ENCODE measurements at places on chromosomes 16 and 17.

GRCh38 chr17:78132084-78132676 lies 1.6 kb downstream of the TMC8 start:
- DNase-seq: no peak

GRCh38 chr17:61363601-61364462 lies 35.8 kb upstream of the TBX2 start:
- DNase-seq: no peak

DNA sequence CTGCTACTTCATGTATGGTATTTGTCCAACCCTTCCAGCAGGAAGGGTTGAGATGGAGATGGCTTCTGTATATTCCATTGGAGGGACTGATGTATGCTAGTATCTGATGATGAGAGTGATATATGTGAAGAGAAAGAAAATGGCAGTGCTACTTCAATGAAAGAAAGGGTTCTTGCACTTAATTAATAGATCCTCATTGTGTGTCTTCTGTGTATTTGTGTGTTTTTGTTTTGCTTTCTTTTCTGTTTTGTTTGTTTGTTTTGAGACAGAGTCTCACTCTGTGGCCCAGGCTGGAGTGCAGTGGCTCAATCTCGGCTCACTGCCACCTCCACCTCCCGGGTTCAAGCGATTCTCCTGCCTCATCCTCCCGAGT lies 61.2 kb upstream of the CRYM start:
- DNase-seq: no peak

DNA sequence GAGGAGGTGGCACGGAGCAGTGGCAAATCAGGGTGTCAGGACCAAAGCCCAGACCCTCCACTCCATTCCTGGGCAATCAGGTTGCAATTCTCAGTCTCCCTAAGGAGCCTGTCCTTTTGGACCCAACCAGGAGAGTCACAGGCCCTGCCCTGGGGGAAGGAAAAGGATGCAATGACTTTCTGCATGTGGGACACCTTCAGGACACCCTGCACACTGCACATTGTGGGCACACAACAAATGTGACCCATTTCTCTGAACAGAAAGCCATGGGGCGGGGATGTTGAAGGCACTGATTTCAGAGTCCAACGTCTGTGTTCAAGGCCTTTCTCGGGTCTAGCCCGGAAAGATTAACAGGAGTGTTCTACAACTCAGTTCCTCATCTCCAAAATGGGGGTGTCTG lies 286.2 kb upstream of the FOXF1 start:
- DNase-seq: no peak

- peak; percentile 86 for DNase-seq
Observed at GRCh38 chr17:17666111-17666714, 15.0 kb upstream of the RAI1 start.

- DNase-seq: no peak
Observed at GRCh38 chr17:81960130-81960958, 643 bp downstream of the NOTUM start.

DNA sequence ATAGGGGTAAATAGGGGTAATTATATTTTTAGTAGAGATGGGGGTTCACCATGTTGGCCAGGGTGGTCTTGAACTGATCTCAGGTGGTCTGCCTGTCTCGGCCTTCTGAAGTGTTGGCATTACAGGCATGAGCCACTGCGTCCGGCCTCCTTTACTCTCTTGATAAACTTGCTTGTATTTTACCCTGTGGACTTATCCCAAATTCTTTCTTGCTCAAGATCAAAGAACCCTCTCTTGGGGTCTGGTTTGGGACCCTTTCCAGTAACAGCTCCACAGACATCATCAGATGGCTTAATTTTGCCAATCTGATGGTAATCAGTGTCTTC lies 5.6 kb upstream of the C1QTNF1 start:
- no peak for DNase-seq

- DNase-seq: no peak
Observed at GRCh38 chr17:56636265-56636664, 42.8 kb downstream of the NOG start.

GRCh38 chr17:67281743-67282142 lies 36.7 kb upstream of the HELZ start:
- no peak for DNase-seq

DNA sequence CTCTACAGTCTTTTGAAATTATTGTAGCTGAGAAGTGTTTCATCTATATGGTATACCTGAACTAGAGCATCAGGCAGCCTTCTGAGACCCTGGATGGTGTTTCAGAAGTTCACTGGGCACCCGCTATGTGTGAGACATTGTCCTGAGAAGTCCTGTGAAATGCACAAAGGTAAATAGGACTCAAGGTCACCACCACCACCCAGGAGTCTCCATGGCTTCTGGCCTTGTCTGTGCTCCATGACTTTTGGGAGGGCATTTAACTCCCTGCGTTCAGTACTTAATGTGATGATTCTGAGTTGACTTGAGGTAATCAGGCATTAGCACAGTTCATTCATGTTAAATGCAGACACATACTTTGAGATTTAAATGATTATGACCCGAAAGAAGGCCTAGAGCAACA lies 1.1 kb downstream of the MLYCD start:
- DNase-seq: no peak

GRCh38 chr17:34203018-34203638 lies 52.0 kb upstream of the CCL2 start:
- no peak for DNase-seq

DNA sequence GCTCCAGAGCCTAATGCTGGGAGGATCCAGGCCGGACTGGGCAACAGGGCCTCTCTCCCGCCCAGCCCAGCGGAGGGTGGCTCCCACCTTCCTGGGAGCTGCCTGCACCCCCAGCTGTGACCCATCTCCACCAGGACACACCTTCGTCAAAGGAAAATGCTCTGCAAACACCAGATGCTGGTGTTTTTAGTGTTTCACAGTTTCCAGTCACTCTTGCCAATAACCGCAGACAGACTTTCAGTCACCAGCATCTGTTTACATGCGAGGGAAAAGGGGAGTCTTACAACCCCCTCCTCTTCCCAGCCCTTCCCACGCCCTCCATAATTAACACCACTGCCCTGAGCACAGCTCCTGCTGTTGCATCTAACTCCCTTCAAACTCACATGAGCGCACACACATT lies 25.3 kb downstream of the KLHDC4 start:
- no peak for DNase-seq

GRCh38 chr17:79340333-79341221 lies 266.0 kb downstream of the ENGASE start:
- no peak for DNase-seq

- DNase-seq: no peak
Observed at GRCh38 chr16:88047462-88047861, 96.2 kb downstream of the BANP start.

DNA sequence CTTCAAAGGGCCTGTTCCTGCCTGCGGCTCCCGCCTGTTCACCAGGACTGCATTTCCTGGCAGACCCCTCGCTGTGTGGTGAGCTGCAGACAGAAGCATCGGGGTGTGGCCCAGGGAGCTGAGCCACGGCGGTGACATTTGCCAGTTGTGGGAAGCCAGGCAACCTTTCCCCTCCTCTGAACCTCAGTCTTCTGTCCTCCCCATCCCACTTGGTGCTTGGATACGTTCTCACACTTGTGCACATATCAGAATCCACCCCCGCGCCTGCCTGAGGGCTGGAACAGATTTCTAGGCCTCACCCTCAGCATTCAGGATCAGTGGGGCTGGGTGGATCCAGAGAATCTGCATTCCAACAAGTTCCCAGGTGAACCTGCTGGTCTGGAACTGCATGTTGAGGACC lies 63.5 kb downstream of the CRISPLD2 start:
- peak; percentile 12 for DNase-seq

DNA sequence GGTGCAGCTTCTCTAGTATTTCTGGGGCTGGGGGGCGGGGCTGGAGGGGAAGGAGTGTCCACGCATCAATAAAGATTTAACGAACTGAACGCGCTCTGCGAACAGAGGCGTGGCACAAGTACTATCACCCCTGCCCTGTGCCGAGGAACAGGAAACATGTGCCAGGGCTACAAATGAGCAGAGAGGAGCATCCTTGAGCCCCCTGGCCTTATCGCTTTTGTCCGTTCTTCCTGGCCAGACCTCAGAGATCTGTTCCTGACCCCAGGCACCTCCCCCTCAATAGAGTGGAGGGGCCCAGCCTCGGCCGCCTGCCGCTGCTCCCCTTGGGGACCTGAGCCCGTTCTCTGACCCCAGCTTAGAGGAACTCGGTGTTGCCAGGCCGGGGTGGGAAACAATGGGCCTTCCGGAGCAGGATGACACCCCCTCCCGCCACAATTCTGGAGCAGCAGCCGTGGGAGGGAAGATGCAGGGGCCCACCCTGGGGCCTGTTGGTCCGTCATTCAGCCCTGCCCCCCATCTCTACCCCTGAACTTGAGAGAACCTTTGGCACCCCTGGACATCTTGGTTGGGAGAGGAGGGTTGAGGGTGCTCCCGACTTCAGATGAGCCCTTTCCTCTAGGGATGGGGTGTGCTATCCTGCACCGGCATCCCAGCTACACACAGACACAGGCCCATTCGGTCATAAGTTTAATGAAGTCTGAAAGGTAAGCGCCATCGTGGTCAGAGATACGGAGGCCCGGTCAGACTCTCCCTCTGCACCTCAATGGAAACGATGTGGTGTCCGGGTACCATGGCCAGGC lies 1.1 kb downstream of the NAA38 start:
- peak; percentile 52 for DNase-seq

GRCh38 chr16:53999841-54000240 lies 286.7 kb downstream of the IRX3 start:
- DNase-seq: peak; percentile 61

DNA sequence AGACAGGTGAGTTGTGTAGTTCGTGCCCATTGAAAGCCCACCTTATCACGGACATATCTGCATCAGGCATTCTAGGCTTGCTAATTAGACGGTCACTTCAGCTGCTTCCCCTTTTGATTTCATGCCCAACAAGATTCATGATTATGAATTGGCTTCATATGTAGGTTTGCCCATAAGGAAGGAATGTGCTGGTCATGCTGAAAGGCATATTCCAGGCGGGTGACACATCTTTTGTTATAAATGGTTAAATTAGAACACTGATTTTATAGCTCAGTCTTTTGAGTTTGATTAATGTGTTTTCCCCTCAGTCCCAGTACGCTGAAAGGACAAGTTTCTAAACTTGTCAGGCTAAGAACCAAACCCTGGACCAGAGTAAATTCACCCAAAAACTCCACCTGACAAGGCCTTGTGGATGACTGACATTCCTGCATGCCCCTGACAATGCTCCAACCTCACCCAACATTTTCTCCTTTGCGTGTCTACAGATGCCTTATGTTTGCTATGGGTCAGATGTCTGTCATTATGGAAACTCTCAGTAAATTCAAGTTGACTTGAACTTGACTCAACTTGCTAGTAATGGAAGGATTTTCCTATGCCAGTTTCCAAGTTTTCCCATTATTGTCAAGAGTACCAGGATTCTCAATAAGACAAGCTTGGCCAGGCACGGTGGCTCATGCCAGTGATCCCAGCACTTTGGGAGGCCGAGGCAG lies 421.9 kb downstream of the PMP22 start:
- DNase-seq: no peak

GRCh38 chr17:47165137-47165536 lies 24.0 kb downstream of the CDC27 start:
- no peak for DNase-seq
